ENCODE measurements at places on chromosomes 13 and 19.

GRCh38 chr19:28601723-28602440 is 611.1 kb downstream of the UQCRFS1 start:
- DNase-seq = no peak

DNA sequence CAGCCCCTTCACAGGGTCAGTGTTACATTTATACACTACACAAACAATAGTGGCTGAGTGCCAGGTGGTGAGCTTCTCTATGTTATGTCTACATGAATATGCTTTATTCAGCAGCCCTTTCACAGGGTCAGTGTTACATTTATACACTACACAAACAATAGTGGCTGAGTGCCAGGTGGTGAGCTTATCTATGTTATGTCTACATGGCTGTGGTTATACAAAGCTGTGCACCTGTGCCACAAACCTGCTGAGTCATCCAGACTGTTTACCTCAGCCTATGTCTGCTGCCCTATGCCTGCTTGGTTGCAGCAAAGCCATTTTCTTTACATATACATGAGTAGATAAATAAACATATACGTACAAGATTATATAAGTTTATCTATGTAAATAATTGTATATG is 76.5 kb downstream of the ZNF726 start:
- no peak for DNase-seq

DNA sequence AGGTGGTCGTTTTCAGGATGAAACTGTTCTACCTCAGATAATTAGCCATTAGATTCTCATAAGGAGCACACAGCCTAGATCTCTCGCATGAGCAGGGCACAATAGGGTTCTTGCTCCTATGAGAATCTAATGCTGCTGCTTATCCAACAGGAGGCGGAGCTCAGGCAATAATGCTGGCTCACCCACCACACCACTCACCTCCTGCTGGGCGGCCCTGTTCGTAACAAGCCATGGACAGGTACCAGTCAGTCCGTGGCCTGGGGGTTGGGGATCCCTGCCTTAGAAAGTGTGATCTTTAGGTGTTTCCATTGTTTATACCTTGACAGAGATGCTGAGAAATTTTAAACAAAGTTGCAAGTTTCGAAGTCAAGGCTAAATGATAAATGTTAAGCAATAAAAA is 344.6 kb upstream of the HTR2A start:
- DNase-seq = no peak

- no peak for DNase-seq
Observed at GRCh38 chr19:38788478-38789243, at the start of gene LGALS7B. LGALS7B (plus strand) TSS chr19:38789200; CDS start chr19:38789227, 27 bp downstream.

- peak; percentile 58 for DNase-seq
Observed at GRCh38 chr13:32734511-32734910, 148.3 kb downstream of the PDS5B start.

GRCh38 chr13:100646030-100646673 is 28.4 kb downstream of the TMTC4 start:
- DNase-seq = peak; percentile 18

- DNase-seq = no peak
Observed at GRCh38 chr13:47875201-47875600, 125.9 kb downstream of the SUCLA2 start.

DNA sequence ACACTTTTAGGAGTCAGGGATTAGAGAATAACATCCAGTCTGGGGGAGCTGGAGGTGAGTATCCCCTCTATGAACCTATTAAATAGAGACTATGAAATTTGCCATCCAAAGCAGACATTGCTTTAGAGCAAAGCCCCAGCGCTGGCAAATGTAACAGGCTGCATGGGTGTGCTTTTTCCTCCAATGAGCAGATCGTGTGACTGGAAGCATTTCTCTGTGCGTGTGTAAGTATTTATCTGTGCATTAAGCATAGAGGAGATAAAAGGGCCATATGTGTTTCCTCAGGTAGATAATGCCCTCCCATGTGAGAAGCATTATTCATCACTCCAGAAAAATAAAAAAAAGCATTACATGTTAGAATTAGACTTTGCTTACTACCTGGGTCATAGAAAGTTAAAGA is 924 bp downstream of the TNFSF13B start:
- DNase-seq = no peak

- DNase-seq = no peak
Observed at GRCh38 chr19:42461700-42462324, 19.1 kb upstream of the CXCL17 start.

DNA sequence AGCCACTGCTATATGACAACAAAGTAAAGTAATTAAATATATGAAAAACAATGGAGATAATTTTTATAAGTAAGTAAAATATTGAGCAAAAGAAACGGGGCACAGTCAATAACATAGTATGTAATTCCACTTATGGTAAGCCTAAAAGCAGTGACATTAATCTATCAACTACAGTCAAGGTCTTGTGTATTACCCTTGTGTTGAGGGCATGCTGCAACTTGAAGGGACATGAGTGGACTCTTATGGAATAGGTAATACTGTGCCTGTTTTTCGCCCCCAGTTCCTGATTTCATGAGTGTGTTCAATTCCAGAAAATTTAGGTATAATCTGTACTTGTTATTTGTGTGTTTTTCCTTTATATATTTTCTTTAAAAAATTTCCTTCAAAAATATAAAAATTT is 201.3 kb upstream of the SLITRK6 start:
- DNase-seq = no peak

DNA sequence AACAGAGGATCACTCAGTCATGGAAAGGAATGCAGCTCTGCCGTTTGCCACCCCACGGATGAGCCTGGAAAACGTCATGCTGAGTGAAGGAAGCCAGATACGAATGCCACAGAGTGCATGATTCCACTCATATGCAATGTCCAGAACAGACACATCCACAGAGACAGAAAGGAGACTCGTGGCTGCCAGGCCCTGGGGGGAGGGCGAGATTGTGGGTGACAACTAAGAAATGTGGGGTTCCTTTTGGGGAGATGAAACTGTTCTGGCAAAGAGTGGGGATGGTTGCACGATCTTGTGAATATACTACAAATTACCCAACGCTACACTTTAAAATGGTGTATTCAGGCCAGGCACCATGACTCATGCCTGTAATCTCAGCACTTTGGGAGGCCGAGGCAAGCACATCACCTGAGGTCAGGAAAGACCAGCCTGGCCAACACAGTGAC is 27.2 kb upstream of the NAPA start:
- DNase-seq = no peak

- DNase-seq = no peak
Observed at GRCh38 chr19:52694921-52695320, 39.9 kb downstream of the ZNF611 start.

- DNase-seq = peak; percentile 8
Observed at GRCh38 chr13:48233889-48234488, 983 bp downstream of the ITM2B start.

GRCh38 chr19:54364775-54365257 is at the start of gene LAIR1:
LAIR1 (minus strand) TSS chr19:54364931; CDS start chr19:54364804, 127 bp downstream.
- no peak for DNase-seq

DNA sequence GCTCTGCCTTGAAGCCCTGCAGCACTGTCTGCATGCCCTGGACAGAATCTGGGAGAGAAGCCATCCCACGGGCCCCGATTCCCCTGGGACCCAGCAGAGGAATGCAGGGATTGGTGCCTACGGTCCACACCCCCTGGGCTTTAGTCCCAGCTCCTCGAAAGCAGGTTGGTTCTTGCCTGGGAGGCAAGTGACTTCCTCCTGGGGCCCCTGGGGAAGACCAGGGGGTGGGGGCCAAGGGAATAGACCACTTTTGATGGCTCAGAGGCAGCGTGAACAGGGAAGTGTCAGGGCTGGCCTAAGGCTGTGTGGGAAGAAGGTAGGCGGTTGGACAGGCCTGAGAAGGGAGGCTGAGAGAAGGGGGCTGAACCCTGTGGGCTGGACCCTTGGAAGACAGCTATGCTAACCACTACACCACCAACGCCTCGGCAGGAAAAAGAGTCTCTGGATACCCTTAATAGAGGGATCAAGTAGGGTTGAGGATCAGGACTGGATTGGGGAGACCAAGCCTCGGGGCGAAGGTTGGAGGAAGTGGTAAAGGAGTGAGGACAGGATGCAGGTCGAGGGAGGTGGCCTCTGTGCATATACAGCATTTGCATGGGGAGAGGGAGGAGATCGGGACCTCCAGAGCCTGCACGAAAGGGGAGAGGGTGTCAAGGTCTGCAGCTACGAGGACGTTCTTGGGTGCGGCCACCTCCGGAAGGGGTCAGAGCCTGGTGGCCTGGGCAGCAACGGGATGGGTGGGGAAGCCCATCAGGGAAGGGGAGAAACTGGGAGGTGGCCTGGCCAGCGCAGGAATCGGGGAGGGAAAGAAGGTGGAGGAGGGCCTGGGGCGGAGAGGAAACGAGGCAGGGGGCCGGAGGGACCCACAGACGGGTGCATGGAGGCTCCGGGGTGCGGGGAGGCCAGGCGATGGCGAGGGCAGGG is 709 bp downstream of the DPP9 start:
- DNase-seq = peak; percentile 48

DNA sequence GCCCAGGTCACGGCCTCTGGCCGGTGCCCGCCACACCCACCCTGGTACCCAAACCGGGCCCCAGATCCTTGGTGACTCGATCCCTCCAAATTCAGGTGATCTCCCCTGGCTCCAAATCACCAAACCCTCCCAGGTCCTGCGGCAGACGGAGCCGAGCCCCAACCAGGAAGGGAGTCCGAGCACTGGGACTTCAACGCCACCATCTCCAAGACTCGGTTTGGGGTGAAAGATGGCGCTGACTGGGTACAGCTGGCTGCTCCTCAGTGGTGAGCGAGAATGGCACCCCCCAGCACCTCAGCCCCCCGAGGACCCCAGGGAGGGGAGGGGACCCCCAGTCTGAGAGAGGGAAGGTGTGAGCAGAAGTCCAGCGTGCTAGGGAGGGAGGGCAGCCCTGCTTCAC is 2.3 kb downstream of the CEACAM16 start:
- no peak for DNase-seq

GRCh38 chr19:51434456-51434855 is 17.0 kb upstream of the SIGLEC10 start:
- no peak for DNase-seq

DNA sequence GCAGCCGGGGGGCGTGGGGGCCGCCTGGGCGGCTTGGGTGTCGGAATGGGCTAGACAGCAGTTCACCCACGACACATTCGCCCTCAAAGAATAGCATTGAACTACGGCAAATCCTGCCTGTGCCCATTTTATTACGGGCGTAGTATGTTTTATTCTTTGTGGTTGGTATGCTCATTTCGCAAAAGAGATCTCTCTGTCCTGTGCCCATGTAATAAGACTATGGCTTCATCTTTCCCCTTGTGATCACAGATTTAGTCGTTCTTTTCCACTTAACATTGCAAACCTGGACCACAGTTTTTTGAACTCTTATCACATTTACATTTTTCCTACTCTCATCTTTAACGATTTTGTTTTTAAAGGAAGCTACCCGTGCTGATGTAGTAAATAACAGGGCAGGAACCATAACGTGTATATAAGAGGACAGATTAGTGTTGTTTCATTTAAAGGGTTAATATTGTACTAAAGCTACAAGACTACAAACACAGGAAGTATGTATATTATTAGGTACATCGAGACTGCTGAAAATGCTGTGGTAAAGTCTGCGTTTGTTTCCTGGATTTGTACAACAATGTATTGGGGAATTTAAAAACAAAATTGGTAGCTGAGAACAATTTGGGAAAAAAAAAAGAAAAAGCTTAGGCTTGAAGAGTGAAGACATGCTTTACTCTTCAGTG is 3.2 kb upstream of the MYCBP2 start:
- no peak for DNase-seq

DNA sequence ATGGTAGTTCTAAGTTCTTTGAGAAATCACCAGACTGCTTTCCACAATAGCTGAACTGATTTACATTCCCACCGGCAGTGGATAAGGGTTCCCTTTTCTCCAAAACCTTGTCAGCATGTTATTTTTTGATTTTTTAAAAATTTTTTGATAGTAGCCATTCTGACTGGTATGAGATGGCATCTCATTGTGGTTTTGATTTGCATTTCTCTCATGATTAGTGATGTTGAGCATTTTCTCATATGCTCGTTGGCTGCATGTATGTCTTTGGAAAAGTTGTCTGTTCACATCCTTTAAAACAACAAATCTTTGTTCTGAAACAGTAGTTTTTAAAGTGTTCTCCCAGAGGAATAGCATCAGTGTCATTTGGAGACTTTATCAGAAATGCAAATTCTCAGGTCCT is 77.5 kb upstream of the POMP start:
- DNase-seq = no peak

DNA sequence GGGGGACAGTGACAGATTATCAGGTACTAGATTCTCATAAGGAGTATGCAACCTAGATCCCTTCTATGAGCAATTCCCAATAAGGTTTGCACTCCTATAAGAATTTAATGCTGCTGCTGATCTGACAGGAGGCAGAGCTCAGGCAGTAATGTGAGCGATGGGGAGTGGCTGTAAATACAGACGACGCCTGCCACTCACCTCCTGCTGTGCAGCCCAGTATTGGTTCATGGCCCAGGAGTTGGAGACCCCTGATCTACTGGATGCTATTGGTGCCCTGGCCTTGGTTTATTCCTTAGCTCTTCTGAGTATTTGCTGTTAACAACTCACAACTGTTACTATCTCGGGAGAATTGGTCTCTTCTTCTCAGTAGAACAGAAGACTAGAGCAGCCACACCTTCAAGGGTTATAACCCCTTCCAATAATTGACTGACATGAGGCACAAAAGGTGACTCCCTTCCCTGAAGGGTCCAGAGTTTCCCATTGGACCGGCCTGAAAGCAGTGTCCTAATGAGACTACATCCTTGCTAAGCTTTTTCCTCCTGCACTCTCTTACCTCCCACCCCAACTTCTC is 35.0 kb upstream of the RBM26 start:
- no peak for DNase-seq

DNA sequence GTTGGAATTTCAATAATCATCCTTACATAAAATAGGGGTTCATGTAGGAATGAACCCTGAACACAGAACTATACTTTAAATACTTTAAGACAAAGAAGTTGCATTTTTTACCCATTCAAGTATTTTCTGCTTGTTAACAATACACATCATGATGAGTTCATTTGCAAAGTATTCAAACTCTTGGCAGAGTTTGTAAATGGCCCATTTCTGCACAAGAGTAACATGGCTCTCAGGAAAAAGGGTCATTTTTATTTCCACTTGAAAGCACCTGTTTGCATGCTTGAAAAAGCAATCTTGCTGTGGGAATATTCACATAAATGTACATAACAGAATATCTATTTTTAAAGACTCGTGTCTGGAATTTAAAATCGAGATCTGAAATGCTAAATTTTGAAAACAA is 18.1 kb downstream of the ESD start:
- no peak for DNase-seq

DNA sequence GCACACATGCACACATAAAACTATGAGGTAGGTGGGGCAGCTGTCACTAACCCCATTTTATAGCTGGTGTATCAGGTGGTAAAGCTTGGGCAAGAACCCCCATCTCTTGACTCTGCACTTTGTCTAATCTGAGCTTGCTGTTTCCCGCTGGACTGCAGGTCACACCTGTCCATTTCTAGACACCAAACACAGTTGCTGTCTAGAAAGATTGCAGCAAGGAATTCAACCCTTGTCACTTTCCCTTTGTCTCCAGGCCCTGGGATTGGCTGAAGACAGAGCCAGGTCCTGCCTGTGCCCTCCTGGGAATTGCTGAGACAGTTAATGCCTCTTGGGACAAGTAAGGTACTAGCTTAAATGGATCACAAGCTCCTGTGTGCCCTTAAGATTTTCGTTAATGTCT is 83.8 kb downstream of the RNASEH2B start:
- DNase-seq = no peak

Data from NCI-H226 (cell line).